Cortex of kidney (tissue), 1 donor: ENCODE measurements at places on chromosomes 7 and 10.

DNA sequence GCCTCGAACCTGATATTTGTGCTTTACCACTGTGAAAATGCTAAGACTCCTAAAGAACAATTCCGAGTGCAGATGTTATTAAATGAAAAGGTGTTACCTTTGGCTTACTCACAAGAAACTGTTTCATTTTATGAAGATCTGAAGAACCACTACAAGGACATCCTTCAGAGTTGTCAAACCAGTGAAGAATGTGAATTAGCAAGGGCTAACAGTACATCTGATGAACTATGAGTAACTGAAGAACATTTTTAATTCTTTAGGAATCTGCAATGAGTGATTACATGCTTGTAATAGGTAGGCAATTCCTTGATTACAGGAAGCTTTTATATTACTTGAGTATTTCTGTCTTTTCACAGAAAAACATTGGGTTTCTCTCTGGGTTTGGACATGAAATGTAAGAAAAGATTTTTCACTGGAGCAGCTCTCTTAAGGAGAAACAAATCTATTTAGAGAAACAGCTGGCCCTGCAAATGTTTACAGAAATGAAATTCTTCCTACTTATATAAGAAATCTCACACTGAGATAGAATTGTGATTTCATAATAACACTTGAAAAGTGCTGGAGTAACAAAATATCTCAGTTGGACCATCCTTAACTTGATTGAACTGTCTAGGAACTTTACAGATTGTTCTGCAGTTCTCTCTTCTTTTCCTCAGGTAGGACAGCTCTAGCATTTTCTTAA lies 47.7 kb downstream of the MINPP1 start:
- DNase-seq: no peak

- DNase-seq: no peak
Measured at GRCh38 chr7:22561895-22562593, 62.1 kb upstream of the STEAP1B start.

GRCh38 chr7:54813398-54813797 lies 54.4 kb upstream of the SEC61G start:
- DNase-seq: no peak

DNA sequence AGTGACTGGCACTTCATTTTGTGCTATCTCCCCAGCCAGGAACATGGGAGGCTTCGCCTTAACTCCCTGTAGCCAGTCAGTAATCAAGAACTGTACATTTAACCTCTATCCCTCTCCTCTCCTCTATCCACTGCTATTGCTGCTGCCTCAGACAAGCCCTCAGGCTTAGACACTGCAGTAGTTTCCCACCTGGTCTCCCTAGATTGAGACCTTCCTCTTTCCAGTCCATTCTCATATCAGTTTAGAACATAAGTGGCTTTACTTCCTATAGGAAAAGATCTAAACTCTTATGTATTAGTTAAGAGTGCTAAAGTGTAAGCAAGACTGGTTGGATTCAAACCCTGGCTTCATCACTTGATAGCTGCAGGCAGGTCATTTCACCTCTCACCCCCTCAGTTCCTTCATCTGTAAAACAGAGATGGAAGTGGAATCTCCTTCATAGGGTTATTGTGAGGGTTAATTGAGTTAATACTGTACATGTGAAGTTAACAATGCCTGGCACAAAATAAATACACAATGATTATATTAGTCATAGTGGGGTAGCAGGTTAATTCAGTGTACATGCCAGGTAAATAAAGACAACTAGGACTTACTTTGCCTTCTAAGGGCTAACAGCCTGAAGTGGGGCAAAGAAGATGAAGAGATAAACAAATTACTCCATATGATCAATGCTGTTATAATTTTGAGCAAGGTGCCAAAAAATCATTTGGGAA lies 76.1 kb downstream of the ZNF277 start:
- no peak for DNase-seq

- no peak for DNase-seq
Measured at GRCh38 chr7:15839416-15840100, 153.1 kb upstream of the MEOX2 start.

GRCh38 chr10:121880895-121881294 lies 46.9 kb downstream of the ATE1 start:
- no peak for DNase-seq

DNA sequence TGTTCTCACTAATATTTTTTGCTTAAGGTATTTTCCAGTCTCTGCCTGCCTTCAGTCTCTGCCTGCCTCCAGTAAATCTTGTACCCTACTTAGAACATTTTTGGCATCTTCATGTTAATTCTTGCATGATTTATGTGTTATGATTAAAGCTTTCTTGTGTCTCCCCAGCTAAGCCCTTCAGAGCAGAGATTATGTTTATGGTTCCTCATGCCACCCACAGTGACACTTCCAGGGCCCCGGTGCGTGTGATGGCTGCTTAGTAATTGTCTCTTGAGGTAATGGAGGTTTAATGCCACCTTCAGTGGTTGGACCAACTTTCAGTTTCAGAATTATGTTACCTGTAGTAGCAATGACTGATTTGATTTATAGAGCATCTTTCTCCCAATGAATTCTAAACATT lies 70.6 kb upstream of the MET start:
- no peak for DNase-seq

GRCh38 chr7:151454305-151454704 lies 14.4 kb upstream of the CRYGN start:
- DNase-seq: no peak

GRCh38 chr10:33212061-33212748 lies 122.3 kb downstream of the NRP1 start:
- no peak for DNase-seq

- DNase-seq: no peak
Measured at GRCh38 chr10:33410860-33411234, 76.4 kb upstream of the NRP1 start.

- no peak for DNase-seq
Measured at GRCh38 chr7:22447762-22448161, 52.2 kb downstream of the STEAP1B start.

DNA sequence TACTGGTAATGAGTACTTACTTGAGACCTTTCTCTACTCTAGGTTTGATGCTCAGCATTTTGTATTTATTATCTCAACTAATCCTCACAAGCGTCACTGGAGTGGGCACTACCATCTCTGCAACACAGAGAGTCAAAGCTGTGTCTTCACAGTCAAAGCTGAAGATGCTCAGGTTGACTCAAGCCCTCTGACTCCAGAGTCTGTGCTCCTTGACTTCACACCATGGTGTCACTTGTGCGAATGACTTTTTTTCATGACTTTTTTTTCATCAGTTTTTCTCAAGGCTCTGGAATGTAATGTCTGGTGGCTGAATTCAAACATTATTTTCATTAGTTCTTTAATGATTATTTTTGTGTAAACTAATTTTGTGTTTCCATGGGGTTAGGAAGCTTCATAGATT lies 30.4 kb upstream of the TARP start:
- DNase-seq: no peak

DNA sequence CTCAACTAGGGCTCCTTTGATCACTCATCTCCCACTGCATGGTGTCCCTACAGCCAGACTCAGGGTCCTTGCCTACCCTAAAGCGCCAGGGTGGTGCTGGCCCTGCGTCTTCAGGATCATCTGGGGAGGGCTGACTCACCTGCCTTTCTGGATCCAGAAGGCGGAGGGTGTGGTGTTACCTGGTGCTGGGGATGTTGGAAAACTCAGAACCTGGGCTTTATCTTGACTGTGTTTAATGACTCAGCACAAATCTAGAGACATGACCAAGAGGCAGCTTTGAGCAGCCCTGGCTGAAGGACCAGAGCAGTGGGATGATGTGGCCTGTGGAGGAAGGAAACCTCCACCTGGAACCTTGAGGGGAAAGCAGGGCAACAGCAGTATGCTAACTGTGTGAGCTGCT lies 96.5 kb downstream of the GRK5 start:
- no peak for DNase-seq

DNA sequence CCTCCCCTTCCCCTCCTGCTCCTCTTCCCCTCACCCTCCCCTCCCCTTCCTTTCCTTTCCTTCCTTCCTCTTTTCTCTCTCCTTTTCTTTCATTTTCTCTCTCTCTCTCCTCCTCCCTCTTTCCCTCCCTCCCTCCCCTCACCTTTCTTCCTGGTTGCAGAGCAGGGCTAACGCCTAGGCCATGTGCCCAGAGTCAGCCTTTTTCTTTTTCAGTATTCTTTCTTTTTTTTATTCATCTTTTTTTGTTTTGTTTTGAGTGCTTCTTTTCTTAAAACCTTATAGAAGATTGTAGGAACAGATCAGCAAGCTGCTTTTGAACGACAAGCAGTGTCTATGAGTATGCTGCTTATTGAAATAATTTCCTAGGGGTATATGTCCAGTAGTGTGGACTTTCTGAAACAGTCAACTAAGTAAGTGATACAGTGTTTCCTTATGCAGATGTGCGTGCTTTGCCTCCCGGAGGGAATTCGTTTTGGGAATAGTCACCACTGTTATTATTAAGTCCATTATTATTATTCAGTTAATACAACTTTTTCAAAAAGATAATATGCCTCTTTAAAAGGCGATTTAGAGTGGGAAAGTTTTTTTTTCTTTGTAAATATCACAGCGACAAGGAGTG lies 219.2 kb downstream of the CAMK1D start:
- no peak for DNase-seq

DNA sequence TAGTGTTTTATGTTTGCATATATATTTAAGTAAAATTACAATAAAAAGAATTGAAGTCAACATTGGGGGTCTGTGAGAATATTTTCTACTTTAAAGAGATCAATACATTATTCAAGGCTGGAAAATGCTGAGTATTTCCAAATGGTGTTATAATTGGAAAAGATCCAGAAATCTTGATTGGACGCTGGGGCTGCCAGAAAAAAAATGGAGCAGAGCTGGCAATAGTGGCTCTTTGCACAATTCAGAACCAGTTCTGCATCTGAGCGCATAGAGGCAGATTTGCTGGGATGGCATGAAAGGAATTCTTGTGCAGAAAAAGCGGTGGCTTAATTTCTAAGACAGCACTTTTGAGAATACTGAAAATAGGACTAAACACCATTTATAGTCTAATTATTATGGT lies 10.8 kb upstream of the VWC2 start:
- DNase-seq: no peak

DNA sequence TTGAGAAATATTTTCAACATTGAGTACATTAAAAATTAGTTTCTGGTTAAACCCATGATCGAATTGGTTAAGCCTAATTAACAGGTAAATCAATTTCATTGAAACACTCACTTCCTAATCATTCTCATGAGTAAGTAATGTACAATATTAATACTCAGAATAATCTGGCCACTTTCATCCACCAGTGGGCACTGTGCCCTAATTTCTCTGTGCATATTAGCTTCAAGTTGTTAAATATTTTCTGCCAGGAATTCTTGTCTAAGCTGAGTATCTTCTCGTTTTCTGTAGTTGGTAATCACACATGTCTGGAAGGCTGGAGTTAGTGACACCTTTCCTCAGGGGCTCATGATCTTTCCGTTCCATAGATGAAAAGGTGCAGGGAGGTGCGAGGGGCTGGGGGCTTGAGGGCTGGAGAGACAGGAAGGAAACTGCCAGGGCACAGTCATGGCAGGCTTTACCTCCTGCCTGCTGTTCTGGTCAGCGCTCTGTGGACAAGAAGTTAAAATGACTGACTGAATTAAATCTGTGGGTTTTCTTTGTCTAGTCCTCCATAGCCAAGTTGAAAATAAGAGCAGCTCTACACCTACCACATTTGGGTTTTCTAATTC lies 71.9 kb downstream of the WIPF3 start:
- no peak for DNase-seq

DNA sequence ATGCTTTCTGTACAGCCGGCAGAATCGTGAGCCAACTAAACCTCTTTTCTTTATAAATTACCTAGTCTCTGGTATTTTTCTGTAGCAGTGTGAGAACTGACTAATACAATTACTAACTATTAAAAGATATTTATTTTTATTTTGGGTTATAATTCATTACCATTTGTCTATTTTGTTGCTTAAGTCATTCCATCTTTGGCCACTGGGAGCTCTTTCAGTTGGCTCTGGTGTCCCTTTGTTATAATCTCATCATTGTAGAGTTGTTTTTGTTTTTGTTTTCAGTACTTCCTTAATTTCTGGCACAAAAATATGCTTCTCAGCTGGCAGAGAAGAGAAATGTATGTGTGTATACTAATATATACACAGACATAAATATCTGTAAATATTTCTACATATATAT lies 807.9 kb upstream of the MBL2 start:
- DNase-seq: no peak

- DNase-seq: no peak
Measured at GRCh38 chr10:114389426-114389825, 14.9 kb downstream of the AFAP1L2 start.

- DNase-seq: no peak
Measured at GRCh38 chr7:139777948-139778841, at the start of gene HIPK2. TSS of gene HIPK2 (minus strand) at chr7:139777998. CDS start at chr7:139777623, 375 bp downstream.
